Right lobe of liver (tissue), 6 donors: ENCODE measurements at places on chromosomes 5 and 9. TPM values are rescaled to one million over a fixed set of nuclear protein-coding genes. Genes with fewer than 3 reads are reported as not detected.

CCDC180 gene
- 1.3 TPM for total RNA-seq

SLCO6A1 gene
- not detected for total RNA-seq

GRIA1 gene
- not detected for total RNA-seq

TRAF2 gene
- 5.8 TPM for total RNA-seq

IDNK gene
- total RNA-seq, result 10.6 TPM

C8G gene
- total RNA-seq, result 407 TPM

PHYHD1 gene
- total RNA-seq, result 28.8 TPM

ZNF354C gene
- 0.81 TPM for total RNA-seq

GRCh38 chr5:116844015-116844414 lies 269.4 kb upstream of the SEMA6A start:
- DNase-seq, result no peak

DNA sequence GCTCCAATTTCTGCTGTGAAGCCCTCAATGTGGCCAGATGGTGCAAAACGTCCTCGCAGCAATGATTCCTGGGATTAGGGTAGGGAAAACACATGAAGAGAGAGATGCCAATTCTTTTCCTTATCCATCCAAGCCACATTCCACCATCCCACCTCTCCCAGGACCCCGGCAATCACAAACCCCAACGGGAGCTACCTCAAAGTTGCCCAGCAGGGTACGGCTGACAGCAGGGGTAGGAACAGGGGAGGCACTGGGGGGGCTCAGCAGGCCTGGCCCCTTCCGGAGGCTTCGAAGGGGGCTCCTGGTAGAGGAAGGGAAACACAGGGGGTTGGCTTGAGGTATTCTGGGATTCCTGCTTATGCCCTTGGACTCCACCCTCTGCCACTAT lies 3.4 kb upstream of the STOML2 start:
- DNase-seq, result no peak

- no peak for DNase-seq
Observed at GRCh38 chr5:6808462-6808861, 95.2 kb downstream of the TENT4A start.

GRCh38 chr5:6734243-6734700 lies 21.0 kb downstream of the TENT4A start:
- DNase-seq, result no peak

- DNase-seq, result no peak
Observed at GRCh38 chr9:82882748-82883147, 180.2 kb downstream of the RASEF start.

DNA sequence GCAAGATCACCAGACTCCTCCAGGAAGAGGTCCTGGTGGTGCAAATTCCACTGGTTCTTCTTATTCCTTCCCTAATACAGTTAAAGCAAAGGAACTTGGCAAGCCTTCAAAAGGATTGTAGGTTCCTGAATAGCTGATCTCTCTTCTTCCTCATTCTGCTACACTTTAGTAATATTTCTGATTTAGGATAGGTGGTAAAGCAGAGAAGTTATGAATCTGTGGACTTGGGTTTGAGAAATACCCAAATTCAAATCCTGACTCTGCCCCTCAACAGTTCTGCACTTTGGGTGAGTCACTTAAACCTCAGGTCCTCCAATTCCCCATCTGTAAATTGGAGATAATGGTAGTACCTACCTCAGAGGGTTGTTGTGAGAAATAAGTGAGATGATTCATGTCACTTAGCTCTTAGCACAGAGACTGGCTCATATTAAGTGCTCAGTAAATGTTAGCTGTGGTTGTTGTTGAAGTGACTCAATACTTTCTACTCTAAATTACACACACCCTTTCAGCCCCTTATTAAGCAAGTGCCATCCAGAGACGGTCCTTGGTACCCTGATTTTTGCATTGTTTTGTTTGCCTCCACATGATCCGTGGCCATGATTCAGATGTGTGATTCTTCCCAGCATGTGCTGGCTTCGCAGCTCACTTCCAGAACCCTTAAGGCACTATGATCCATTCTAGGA lies 5.2 kb downstream of the SH3RF2 start:
- no peak for DNase-seq

DNA sequence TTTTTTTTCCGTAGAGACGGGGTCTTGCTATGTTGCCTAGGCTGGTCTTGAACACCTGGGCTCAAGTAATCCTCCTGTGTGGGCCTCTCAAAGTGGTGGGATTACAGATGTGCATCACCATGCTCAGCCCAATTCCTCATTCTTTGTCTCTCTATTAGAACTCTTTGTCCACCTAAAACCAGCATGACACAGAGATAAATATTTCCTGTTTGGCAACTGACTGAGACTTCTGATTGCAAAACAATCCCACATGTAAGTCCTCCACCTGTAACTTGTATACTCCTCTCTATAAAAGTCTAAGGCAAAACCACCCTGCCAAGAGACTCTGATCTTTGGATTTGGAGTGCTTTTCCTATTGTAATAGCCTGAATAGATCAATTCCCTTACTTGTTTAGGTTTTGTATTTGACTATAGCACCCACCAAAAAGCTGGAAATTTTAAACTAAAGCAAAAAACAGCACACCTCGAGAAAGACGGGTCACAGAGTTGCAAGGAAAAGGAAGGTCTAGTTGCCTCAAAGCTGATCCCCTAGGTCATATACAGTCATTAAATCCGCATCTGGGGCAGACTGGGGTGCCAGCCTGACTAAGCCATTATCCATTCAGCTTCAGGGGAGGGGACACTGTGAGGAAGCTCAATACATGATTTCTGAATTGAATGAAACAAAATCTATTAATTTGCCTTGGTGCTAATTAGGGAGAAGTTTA lies 13.5 kb upstream of the KIF27 start:
- no peak for DNase-seq

DNA sequence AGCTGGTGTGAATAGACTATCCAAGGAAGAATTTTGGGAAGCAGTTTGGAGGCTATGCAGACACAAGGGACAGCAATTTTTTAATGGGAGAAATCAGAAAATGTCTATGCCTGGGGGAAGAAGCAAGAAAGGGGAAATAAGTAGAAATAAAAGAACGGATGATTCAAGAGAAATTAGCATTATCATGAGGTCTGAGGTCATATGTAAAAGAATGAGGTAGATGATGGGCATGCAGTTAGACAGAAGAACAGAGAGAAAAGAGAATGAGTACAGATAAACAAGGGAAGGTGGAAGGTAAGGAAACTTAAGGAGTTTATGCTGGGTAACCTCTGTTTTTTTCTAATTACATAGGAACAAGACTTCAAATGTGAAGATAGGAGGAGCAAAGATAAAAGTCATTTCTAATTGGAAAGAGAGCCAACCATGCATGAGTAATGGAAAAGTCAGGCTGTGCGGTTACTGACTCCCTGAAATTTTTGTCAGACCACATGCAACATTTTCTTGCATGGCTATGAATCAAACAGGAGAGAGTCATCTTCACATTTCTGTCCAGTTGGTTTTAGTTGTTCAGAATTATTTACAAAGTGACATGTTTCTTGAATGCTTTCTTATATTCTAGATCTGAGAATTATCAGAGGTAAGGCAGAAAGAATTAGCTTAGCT lies 101.0 kb upstream of the PIK3R1 start:
- DNase-seq, result no peak

DNA sequence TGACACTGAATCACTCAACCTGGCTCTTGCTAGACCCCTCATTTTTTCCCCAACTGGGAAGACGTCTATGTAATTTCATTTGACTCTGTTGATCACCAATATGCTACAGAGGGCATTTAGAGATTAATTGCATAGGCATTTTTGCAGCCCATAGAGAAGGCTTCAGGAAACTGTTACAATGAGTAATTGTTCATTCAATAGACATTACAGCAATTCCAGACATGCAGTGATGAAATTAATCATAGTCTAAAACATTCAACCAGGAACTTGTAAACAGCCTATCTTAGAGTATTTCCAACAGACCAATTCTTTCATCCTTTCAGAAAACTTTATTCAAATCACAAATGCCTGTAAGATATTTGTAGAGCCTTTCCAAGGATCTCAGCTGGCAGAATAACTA lies 122.3 kb downstream of the MARCHF11 start:
- DNase-seq, result no peak

DNA sequence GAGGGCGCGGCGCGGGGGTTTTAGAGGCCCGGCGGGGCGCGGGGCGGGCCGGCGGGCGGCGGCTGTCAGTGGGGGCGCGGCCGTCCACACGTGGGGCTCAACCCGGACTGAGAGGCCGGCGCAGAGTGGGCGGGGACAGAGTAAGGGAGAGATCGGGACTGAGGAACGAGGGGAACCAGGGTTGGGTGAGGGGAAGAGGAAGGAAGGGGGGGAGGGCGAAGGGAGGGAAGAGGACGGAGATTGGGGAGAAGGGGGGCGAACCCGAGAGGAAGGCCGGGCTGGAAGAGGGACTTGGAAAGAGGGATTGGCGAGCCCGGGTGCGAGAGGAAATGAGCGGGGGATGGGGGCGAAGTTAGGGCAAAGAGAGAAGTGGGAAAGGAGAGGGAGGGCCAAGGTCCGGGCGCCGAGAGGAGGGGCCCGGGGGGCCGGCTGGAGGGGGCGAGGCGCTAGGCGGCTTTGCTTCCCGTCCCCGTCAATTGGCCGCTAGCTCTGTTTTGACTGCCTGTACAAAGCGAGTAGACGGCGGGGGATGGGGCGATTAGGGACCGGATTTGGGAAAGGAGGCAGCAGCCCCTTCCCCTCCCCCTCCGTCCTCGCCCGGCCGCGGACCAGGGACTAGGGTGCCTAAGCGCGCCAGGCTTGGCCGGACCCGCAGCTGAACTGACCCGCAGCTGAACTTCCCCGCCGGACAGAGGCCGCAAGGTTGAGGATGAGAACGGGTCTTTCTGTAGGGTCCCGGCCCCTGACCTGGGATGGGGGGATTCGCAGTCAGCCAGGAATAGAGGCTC lies 399 bp upstream of the FBN2 start:
- DNase-seq, result peak; percentile 55

DNA sequence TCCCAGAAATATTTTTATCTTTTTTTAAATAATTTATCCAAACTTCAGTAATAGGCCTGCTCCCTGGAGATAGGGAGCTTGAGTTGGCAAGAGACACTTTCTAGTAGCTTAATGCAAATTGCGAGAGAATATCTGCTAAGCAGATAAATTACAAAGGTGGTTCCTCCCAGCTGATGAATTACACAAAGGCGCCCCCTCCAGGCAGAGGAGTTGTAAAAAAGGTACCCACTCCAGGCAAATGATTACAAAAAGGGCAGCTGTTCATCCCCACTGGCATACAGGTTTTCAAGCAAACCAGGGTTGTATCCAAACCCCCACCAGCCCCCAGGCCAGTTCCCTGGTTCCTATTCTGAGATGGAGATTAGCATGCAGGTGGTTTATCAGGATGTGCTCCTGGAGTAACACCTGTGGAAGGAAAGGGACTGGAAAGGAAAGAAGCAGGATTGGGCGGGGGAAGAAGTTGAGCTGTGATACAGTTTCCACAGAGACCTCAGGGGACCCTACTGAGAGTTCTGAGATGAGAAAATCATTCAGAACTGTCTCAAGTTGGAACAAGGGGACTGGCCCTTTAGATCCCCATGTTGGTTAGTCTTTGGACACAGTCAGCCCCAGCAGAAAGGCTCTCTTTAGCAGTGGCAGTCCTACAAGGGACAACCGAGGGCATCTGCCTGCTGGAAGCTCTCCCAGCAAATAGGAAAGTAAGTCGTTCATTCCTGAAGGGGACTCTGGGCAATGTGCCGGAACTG lies 25.5 kb downstream of the ESM1 start:
- DNase-seq, result no peak

DNA sequence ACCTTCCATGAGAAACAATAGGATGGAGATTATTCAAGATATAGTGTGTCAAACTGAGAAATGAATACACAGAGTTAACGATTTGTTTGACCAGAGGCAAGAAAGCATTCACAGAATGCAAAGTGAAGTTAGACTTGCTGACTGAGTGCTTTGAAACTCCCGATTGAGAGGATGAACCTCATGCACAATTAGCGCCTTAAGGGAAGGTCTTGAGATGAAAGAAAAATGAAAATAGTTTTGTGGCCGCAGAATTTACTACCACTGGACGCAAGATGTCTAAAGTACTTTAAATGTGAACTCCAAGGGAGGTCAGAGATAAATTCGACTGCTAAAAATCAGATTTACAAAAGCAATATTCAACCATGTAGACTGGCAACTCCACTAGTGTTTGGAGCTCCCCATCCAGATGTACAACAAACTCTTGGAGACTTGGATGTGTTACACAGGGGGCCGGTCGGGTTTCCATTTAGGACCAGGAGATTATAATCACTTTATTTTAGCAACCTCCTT lies 707 bp upstream of the RIMOC1 start:
- no peak for DNase-seq

DNA sequence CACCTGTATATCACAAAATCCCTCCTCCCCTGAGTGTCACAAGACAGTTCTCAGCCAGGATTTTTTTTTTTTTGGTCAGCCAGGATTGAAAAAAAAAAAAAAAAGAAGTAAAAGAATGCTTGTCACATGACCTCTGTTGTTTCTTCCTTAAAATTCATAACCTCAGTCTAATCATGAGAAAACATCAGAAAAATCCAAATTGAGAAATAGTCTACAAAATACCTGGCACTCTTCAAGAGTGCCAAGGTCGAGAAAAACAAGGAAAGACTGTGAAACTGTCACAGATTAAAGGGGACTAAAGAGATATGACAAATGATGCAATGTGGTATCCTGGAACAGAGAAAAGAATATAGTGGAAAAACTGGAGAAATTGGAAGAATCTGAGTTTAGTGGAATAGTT lies 58.5 kb upstream of the SUB1 start:
- no peak for DNase-seq

GRCh38 chr5:110644357-110644756 lies 82.1 kb downstream of the TMEM232 start:
- no peak for DNase-seq
